ENCODE measurements at places on chromosomes 2 and 18. TPM values are rescaled to one million over a fixed set of nuclear protein-coding genes. Genes with fewer than 3 reads are reported as not detected.

The SCYGR2 gene
- not detected for total RNA-seq

The WDR75 gene
- total RNA-seq: 29.3 TPM

The KCNS3 gene
- 7.0 TPM for total RNA-seq

The AFF3 gene
- 1.5 TPM for total RNA-seq

The C2orf80 gene
- not detected for total RNA-seq
